ENCODE measurements at places on chromosomes 7 and 10. TPM values are rescaled to one million over a fixed set of nuclear protein-coding genes. Genes with fewer than 3 reads are reported as not detected.

DNA sequence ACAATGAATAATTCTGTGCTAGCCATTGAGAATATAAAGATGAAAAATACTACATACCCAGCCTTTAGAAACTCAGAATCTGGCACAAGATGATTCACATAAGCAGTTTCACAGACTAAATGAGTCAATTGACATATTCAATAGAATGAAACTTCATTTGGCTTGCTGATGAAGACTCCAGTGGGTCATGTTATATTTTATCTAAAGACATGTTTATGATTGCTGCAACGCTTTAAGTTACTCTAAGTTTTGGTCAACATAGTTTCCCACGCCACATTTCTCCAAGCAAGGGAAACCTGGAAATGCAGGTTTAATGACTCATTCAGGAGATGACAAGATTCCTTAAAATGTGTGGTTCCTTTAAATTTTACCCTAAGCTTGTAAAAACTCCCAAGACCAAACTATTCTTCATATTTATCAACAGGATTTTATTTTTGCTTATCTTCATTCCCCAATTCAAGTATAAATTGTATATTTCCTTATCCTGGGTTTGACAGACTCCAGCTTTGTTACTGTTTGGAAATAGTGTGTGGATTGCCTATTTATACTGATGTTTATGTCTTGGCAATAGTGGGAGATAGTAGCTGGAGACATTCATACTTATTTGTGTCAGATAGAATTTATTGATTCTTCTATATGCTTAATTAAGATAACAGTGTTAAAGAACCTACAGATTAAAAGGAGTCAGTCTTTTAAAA is 6.6 kb downstream of the SEMA3A start:
- peak; percentile 52 for DNase-seq
- no peaks in the 10 kb centered on the region for H3K27me3 ChIP-seq
- peaks cover 75% of the 10 kb centered on the region for H3K4me1 ChIP-seq
- H3K27ac ChIP-seq = peak overlapping the region; percentile 65

- H3K27me3 ChIP-seq = peaks cover 2% of the 10 kb centered on the region
These were observed 158.0 kb downstream of the TRIL start for GRCh38 chr7:28800150-28800549.

DNA sequence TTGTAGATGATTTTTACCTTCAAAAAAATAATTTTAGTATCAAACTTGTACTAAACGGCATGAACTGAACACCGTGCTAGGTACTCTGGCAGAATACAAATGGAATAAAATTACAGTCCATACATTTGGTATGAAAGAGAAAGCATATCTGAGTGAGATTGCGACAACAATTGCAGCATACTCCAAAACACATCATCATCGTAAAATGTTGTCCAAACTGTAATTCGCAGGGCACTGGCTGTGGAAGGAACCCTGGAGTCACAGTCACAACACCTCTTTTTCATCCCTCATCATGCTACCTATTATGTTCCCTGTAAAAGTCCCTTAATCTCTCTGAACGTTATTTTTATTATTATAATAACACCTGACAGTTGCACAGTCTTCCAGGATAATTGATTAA is 13.5 kb downstream of the CREM start:
- H3K4me1 ChIP-seq = peaks cover 15% of the 10 kb centered on the region
- DNase-seq = no peak
- no peak overlapping the region for H3K4me3 ChIP-seq
- no peak overlapping the region for H3K27ac ChIP-seq

PIK3CG gene
- total RNA-seq = not detected

STX1A gene
- 12.8 TPM for total RNA-seq

- no peak overlapping the region for H3K4me3 ChIP-seq
- H3K4me1 ChIP-seq = no peaks in the 10 kb centered on the region
- no peak overlapping the region for H3K27ac ChIP-seq
- H3K36me3 ChIP-seq = peaks cover 5% of the 10 kb centered on the region
These were observed 106.8 kb upstream of the FOXK1 start for GRCh38 chr7:4575254-4575653.

CDCA7L gene
- total RNA-seq = 49.3 TPM

SYT15B gene
- total RNA-seq = 0.24 TPM

- H3K4me3 ChIP-seq = no peak overlapping the region
- H3K36me3 ChIP-seq = peaks cover 24% of the 10 kb centered on the region
- DNase-seq = no peak
- H3K4me1 ChIP-seq = no peaks in the 10 kb centered on the region
- H3K27ac ChIP-seq = no peak overlapping the region
These were observed 48.2 kb downstream of the XPNPEP1 start for GRCh38 chr10:109875151-109875568.

GRCh38 chr10:67262675-67263074 is 336.8 kb downstream of the LRRTM3 start:
- no peaks in the 10 kb centered on the region for H3K4me1 ChIP-seq
- H3K27me3 ChIP-seq = no peaks in the 10 kb centered on the region
- no peak overlapping the region for H3K27ac ChIP-seq
- no peaks in the 10 kb centered on the region for H3K36me3 ChIP-seq
- DNase-seq = no peak

RBP3 gene
- not detected for total RNA-seq

DNA sequence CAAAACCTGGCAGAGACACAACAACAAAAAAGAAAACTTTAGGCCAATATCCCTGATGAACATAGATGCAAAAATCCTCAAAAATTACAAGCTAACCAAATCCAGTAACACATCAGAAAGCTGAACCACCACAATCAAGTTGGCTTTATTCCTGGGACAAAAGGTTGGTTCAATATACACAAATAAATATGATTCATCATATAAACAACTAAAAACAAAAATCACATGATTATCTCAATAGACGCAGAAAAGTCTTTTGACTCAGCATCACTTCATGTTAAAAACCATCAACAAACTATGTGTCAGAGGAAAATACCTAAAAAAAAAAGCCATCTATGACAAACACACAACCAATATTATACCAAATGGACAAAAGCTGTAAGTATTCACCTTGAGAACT is 283.5 kb downstream of the THSD7A start:
- H3K4me3 ChIP-seq = no peak overlapping the region
- no peaks in the 10 kb centered on the region for H3K27me3 ChIP-seq
- H3K27ac ChIP-seq = no peak overlapping the region
- no peak for DNase-seq

UCN3 gene
- not detected for total RNA-seq

ZNF277 gene
- 13.9 TPM for total RNA-seq

DNA sequence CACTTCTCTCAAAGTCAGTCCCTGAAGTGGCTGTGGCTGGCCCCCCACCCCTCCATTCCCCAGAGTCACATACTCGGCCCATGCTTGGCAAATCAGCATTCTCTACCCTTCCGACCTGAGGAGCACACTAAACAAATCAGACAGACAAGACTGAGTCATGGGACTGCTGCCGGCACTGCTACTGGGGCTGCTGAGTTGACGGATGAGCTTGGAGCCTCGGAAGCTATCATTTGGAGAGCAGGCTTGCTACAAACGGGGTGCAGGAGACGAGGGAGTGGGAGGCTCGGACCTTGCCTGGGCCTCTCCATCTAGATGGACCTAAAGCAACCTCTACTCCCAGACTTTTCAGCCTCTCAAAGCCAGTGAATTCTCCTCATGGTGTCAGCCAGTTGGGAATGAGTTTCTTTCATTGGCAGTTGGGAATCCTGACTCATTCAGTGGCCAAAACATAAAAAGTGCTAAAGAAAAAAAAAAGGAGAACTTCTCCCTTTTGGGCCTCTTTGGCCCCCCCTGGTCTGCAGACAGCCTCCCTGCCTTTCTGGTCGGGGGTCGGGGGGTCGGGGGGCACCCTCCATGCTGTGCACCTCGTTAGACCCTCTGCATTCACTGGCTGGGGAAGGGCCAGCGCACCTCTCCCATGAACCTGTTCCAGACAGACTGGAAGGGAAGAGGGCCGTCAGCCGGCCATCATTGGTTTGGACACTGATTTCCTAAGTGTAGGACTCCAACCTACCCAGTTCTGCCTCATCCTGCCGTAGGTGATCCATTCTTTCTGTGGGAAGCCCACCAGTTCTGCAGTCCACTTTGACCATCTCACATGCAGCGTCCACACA is 52.3 kb upstream of the COL13A1 start:
- peaks cover 46% of the 10 kb centered on the region for H3K27me3 ChIP-seq
- peaks cover 11% of the 10 kb centered on the region for H3K4me1 ChIP-seq
- no peak for DNase-seq
- no peak overlapping the region for H3K4me3 ChIP-seq
- no peaks in the 10 kb centered on the region for H3K36me3 ChIP-seq

DNA sequence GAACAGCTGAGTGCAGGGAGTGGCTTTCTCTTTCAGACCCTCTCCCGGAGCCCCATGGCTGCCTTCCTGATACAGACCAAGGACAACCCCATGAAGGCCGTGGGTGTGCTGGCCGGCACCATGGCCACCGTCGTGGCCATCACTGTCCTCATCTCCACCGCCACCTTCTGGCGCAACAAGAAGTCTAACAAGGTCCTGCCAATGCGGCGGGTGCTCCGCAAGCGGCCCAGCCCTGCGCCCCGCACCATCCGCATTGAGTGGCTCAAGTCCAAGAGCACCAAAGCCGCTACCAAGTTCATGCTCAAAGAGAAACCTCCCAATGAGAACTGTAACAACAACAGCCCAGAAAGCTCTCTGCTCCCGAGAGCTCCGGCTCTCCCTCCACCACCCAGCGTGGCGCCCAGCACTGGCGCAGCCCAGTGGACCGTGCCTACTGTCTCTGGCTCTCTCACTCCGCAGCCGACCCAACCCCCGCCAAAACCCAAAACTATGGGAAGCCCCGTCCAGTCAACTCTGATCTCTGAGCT is 11.2 kb downstream of the LRIT2 start:
- no peak overlapping the region for H3K4me3 ChIP-seq
- no peaks in the 10 kb centered on the region for H3K36me3 ChIP-seq
- peaks cover 16% of the 10 kb centered on the region for H3K27me3 ChIP-seq
- H3K27ac ChIP-seq = no peak overlapping the region

MRC1 gene
- not detected for total RNA-seq

DNA sequence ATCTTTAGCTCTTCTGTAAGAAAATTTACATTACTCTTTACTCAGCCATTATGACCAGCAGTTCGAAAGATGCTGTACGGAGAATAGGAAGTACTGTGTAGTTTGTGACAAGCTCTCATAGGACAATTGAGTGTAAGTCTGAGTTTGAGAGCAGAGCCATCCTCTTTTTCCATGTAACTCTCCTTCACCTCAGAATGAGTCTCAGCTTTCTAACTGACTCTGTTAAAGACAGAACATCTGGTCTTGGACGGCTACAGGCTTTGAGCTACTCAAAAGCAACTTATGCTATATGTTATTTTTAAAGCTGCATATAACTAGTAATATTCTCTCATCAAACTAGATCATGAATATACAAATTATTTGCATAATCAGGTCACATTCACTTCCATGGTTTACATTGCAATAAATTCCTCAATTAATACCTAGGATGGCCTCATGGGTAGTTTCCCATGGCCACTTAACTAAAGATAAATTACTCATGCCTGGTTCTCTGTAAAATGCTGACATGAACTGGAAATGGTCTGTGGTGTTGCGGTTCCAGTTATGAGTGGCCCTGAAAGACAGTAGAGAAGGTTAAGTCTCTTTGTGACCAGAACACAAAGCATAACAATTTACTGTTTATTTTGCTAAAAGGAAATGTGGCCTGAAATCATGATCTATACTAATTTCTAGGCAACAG is 358.7 kb downstream of the PHF14 start:
- H3K4me3 ChIP-seq = no peak overlapping the region
- no peak overlapping the region for H3K27ac ChIP-seq
- H3K4me1 ChIP-seq = no peaks in the 10 kb centered on the region
- no peaks in the 10 kb centered on the region for H3K36me3 ChIP-seq
- no peak for DNase-seq
- H3K27me3 ChIP-seq = no peaks in the 10 kb centered on the region

GRCh38 chr7:31545549-31545948 is 31.7 kb downstream of the ITPRID1 start:
- no peaks in the 10 kb centered on the region for H3K27me3 ChIP-seq
- DNase-seq = no peak
- H3K4me1 ChIP-seq = no peaks in the 10 kb centered on the region
- H3K27ac ChIP-seq = no peak overlapping the region

DNA sequence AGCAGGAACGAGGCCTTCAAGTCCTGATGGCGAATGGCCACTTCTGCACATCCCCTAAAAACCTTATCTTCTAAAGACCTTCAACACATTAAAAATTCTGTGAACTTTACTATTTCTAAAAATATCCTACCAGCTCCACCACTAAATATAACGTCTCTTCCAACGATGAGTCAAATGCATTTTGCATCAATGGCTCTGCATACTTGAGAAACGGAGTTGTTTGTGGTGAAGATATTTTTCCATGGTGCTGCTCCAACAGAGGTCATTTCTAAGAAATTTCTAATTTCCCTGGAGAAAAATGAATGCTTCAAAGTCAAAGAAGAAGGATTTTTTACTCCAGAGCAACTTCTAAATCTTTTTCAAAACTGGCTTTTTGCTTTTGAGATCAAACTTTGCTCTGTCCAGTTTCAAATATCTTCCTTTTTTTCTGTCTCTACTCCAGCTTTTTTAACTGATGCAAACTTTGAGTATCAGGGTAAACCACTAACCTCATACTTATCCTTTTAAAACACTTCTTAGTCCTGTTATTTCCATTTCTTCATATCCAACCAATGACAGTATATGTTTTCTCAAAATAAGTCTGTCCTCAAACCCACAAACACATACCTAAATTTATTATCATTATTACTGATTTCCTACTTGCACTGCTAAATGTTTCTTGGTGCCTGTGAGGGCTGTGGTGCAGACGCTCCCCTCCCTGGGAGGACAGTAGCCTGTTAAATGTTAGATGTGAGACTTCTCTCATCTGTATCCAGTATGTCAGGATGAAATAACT is 258.1 kb downstream of the KLF6 start:
- peaks cover 78% of the 10 kb centered on the region for H3K4me1 ChIP-seq
- no peaks in the 10 kb centered on the region for H3K27me3 ChIP-seq
- DNase-seq = peak; percentile 82
- no peaks in the 10 kb centered on the region for H3K36me3 ChIP-seq
- H3K27ac ChIP-seq = peak overlapping the region; percentile 88

DNA sequence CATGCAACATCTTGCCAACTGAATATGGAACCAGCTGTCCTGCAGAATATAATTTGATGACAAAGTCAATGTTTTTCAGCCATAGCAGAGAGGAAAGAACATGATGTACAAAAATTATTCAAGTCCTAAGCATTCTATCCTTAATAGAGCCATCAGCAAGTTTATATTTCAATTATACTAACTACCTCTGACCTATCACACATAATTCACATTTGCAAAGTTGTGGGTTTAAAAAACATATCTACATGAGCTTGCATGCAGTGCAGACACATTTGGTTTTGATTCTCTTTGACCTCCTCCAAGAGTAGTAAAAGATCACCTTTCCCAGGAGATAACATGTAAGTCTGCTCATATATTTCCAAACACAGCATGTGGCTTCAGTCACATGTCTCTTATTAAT is 126.0 kb upstream of the FGFR2 start:
- no peak overlapping the region for H3K4me3 ChIP-seq
- H3K36me3 ChIP-seq = no peaks in the 10 kb centered on the region
- DNase-seq = no peak
- H3K27me3 ChIP-seq = peaks cover 10% of the 10 kb centered on the region
- peaks cover 7% of the 10 kb centered on the region for H3K4me1 ChIP-seq
